ENCODE measurements at places on chromosomes 1 and 21.

DNA sequence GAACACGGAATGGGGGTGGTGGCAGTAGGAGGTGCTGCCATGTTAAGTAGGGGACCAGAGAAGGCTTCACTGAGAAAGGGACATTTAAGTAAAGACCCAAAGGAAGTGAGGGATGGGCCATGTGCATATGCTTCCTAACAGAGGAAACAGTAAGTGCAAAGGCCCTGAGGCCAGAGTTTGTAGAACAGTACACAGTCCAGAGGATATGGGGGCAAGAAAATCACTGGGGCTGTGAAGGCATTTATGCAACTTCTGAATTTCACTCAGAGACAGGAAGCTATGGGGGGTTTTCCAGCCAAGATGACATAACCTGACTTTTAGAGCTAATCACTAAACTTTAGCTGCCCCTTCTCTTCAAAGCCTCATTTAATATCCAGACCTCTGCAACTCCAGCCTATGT, 202.5 kb upstream of the EDN2 start:
- DNase-seq = peak; percentile 60

DNA sequence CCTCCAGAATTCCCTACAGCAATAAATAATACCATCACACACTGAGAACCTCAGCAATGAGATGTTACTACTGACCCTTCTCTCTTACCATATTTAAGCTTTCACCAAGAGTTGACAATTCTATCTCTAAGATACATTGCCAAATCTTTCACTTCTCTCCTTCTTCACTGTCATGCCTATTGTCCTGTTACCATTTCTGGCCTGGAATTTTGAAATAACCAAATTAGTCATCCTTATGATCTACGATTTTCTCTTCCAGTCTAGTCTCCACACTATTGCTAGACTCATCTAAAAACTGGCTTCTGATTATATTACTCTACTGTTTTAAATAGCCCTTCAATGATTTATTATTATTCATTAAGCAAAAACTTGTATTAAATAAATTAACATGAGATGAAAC, 656.1 kb upstream of the ADGRL4 start:
- DNase-seq = no peak

GRCh38 chr1:218711001-218711400, 365.9 kb downstream of the TGFB2 start:
- no peak for DNase-seq

DNA sequence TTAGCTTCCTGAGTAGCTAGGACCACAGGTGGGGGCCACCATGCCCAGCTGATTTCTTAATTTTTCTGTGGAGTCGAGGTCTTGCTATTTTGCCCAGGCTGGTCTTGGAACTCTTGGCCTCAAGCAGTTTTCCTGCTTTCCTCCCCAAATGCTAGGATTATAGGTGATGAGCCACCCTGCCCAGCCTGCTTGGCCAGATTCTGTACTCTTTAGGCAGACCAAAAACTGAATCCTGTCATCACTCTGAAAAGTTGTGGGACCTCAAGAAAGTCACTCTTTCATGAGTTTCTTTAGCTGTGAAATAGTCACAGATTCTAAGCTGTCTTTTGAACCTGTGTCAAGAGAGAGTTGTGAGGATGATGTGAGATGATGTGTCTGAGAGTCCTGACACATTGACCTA, 105.4 kb downstream of the CAMTA1 start:
- DNase-seq = no peak

GRCh38 chr1:220873868-220874655, 5.2 kb upstream of the HLX start:
- DNase-seq = peak; percentile 54

GRCh38 chr1:202004711-202005110, 5.7 kb upstream of the ELF3 start:
- DNase-seq = no peak

GRCh38 chr1:18955441-18956192, 859 bp downstream of the IFFO2 start:
- DNase-seq = peak; percentile 57

GRCh38 chr1:95176861-95177260, 57.1 kb upstream of the RWDD3 start:
- no peak for DNase-seq
